Kidney (tissue), 22 donors: ENCODE measurements at places on chromosomes 6 and 20. TPM values are rescaled to one million over a fixed set of nuclear protein-coding genes. Genes with fewer than 3 reads are reported as not detected.

- no peaks in the 10 kb centered on the region for H3K36me3 ChIP-seq
- no peak for DNase-seq
- H3K27ac ChIP-seq, result no peak overlapping the region
Measured at GRCh38 chr6:167993831-167994230, 3.6 kb upstream of the KIF25 start.

- no peaks in the 10 kb centered on the region for H3K36me3 ChIP-seq
- H3K27me3 ChIP-seq, result no peaks in the 10 kb centered on the region
- H3K4me1 ChIP-seq, result peaks cover 3% of the 10 kb centered on the region
- no peak for DNase-seq
Measured at GRCh38 chr6:169189182-169189581, 64.5 kb downstream of the THBS2 start.

IPCEF1 gene
- polyA plus RNA-seq, result 2.7 TPM

BPIFA1 gene
- not detected for polyA plus RNA-seq

VSX1 gene
- polyA plus RNA-seq, result not detected

ID4 gene
- polyA plus RNA-seq, result 17.9 TPM

PI16 gene
- 3.5 TPM for polyA plus RNA-seq

CST5 gene
- polyA plus RNA-seq, result not detected
